ENCODE measurements at places on chromosomes 7 and 10. TPM values are rescaled to one million over a fixed set of nuclear protein-coding genes. Genes with fewer than 3 reads are reported as not detected.

GRCh38 chr10:77186936-77187335 lies 450.7 kb downstream of the KCNMA1 start:
- DNase-seq, result no peak

- DNase-seq, result no peak
Measured at GRCh38 chr10:87991946-87992345, 128.5 kb downstream of the PTEN start.

GRCh38 chr10:69125554-69125953 lies 1.6 kb downstream of the VPS26A start:
- no peak for DNase-seq

The CDK14 gene
- total RNA-seq, result 4.0 TPM

The OGDHL gene
- total RNA-seq, result not detected
